Stimulated activated CD8-positive, alpha-beta memory T cell treated with anti-CD3 and anti-CD28 coated beads, Interleukin-2, amount 100 ng/mL, for 1 hour (primary cell): ENCODE measurements at places on chromosomes 3 and 15.

GRCh38 chr3:184772667-184773272 is 39.2 kb upstream of the VPS8 start:
- no peak for DNase-seq

- no peak for DNase-seq
These were observed 34.8 kb upstream of the DCUN1D1 start for GRCh38 chr3:183015185-183015584.

GRCh38 chr15:93020976-93021772 is 67.8 kb downstream of the RGMA start:
- no peak for DNase-seq

DNA sequence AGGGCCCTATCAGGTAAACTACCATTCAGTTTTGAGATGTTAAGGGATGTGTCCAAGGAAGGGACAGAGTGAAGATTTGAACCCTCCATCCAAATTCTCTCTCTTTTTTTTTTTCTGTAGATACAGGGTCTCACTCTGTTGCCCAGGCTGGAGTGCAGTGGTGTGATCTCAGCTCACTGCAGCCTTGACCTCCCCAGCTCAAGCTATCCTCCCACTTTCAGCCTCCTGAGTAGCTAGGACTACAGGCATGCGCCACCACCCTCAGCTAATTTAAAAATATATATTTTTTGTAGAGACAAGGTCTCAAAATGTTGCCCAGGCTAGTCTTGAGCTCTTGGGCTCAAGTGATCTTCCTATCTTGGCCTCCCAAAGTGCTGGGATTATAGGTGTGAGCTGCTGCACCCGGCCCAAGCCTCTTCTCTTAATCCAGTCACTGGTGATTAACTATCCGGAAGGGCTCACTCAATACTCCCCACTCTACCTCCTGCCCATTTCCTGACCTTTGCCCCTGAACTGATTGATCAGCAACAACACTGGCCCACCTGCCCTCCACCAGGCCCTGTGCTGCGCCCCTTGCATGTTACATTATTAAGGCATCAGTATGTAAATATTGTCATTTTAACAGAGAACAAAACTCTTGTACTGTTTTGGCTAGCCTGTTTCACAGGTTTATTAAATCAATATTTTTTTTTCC is 164.7 kb downstream of the CTNNB1 start:
- DNase-seq, result no peak

- no peak for DNase-seq
These were observed 7.4 kb downstream of the FAM3D start for GRCh38 chr3:58659051-58659675.

DNA sequence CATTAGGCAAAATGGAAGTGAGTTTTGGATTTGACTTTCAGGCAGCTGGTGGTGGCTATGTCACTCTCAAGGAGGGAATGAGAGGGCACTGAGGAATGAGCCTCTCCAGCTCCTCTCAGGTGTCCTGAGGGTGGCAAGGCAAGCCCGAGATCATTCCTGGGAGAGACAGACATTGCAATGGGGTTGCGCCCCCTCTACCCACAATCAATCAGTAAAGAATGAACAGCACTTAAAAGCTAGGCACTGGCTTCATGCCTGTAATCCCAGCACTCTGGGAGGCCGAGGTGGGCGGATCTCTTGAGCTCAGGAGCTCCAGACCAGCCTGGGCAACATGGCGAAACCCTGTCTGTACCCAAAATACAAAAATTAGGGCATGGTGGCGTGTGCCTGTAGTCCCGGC is 14.1 kb upstream of the SHF start:
- DNase-seq, result no peak

DNA sequence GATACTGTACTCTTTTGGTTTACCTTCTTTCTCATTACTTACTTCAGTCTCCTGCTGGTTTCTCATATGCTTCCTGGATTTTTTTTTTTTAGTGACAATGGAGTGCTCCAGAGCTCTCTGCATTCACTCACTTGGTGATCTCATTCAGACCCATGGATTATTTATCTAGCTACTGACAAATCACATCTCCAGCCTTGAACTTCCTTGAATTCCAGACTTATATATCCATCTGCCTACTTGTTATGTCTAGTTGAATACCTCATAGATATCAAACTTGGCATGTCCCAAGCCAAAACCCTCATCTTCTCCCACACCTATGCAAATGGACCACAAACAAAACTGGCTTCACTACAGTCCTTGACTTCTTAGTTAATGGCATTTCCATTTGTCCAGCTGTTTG is 234.7 kb upstream of the ZPLD1 start:
- DNase-seq, result no peak

DNA sequence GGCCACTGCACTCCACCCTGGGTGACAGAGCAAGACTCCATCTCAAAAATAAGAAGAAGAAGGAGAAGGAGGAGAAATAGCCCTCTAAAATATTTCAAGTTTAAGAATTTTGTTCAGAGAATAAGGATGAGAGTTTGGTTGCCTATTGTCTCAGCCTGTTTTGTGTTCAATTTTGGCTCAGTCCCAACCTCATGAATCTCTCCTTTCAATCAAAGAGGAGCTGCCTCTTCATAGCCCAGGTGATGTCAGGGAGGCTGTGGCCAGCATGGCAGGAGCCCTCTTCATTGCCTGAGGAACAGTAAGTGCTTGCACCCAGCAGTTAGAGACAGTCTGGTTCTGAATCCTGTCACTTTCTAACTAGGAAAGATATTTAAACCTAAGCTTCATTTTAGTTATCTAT is 55.0 kb downstream of the BDH1 start:
- DNase-seq, result no peak

- DNase-seq, result no peak
These were observed 512.3 kb downstream of the EDEM1 start for GRCh38 chr3:5699811-5700210.

DNA sequence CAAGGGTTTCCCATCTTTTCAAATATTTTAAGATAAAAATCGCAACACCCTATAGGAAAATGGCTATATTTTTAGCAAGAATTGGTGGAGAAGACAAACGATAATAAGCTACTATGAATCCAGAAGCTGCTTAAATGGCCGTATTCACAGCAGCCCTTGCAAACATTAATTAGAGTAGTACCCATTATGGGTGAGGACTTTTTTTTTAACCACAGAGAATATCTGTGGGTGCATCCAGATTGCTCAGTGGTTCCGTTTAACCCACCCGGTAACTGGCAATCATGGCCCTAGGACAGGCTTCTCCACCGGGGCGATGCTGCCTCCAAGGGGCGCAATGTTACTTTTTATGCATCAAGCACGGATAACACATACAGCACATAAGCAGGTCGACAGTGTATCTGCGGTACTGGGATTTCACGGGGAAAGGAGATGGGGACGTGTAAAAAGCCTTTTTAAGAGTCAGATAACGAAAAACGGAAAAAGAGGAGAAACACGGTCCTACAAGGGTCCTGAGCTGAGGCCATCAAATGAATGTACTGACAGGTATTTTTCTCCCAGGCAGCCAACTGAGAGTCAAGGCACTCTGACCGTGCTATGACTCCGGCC is 968 bp upstream of the TMEM266 start:
- DNase-seq, result no peak

DNA sequence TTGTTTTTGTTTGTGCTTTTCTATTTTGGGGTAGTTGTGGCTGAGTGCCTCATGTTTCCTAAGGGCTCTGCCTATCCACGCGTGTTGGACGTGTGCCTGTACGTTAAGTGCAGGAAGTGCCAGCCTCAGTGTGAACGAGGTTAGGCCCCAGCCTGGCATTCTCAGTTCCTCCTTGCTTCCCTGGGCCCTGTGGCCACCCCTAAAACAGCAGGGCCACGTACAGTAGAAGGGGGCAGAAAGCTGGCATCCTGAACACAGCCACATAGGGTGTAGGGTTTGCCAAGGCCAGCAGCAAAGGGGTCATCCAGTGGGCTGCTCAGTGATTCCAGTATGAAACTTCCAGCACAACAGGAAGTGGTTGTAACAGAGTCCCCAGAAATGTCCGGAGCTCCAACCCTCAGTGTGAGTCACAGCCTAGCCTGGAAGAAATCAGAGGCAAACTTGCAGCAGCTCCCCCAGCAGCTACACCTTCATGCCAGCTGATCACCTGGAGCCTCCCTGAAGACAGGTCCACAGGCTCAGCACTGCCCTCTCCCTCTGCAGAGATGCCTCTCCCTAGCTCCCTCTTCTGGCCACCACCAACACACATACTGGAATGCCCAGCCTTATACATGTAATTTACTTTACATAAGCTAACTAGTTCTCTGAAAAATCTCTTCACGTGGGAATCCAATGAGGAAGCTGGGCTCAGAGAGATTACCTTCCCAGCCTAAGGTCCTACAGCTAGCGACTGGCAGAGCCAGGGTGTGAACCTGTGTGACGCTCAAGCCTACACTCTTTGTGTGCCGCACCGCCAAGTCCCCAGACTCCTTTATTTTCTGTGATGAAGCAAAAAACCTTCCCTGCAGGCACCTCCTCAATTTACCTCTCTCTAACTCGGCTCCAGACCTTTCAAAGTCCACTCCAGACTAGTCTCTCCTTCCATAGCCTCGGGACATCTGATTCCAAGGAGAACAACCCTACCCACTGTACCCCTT is 26.6 kb downstream of the ILDR1 start:
- no peak for DNase-seq

GRCh38 chr3:119826711-119827608 is 45.1 kb downstream of the NR1I2 start:
- no peak for DNase-seq

DNA sequence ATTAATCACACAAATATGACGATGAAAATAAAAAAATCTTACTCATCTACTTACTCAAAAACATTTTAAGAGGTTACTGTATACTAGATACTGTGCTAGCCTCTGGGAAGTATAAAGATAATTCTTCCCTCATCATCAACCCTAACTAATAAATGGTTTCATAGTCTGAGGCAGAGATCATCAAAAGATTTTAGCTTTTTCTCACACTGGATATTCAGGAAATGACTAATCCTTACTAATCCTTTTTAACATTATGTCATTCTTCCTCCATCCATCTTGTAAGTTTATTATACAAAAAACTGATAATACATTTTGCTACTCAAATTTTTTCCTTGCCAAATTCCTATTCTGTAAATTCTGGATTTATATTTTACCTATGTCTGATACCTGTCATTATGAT is 29.7 kb downstream of the ACAD11 start:
- no peak for DNase-seq

DNA sequence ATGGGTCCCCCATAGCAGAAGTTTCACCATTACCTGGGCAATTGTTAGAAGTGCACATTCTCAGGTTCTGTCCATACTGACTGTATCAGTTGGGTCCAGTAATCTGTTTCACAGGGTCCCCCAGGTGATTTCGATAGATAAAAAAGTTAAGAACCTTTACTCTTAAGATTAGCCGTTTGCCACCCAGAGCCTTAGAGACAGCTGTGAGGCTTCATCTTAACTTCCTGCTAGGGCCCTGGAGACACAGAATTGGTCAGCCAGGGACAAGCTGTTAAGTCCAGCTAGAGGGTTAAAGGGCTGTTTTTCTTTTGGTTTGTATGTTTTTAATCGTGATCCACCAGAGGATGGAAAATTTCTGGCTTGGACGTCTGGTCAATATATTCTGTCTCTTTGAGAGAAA is 6.7 kb downstream of the FAM162A start:
- DNase-seq, result no peak

GRCh38 chr15:51366920-51367319 is 25.5 kb downstream of the GLDN start:
- DNase-seq, result no peak

GRCh38 chr3:170007031-170007663 is 30.6 kb upstream of the GPR160 start:
- peak; percentile 1 for DNase-seq

DNA sequence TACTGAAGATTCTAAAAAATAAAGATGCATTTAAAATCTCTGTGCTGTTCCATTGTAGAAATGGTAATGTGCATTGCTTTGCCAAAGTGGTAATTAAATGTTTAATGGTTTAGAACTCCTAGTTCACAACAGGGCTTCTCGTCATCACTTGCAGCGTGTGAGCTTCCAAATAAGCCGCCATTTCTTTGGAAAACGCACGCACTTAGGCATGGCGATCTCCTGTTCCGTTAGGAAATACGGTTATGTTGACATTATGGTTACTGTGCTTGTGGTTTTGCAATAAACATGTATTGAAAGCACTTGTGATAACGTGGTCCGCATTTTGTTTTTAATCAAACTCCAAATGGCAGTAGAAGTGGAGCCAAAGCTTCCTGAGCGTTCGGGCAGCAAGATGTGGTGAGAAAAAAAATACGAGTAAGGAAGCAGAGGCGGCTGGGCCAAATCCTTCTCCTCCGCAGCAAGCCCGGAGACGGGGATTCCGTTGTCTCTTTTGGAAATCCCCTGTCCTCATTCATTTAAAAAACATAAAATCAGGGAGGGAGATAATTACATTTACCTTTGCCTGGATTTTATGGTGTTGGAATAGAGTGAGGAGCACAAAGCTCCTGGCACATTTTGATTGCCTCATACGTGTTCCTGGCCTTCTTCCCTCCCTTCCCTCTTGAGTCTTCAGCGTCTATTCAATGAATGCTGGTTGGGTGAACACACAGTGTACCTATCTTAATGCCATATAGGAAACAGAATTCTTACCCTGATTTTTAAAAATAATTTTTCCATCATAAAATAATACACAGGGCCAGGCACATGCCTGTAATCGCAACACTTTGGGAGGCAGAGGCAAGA is 97.5 kb downstream of the SLC49A4 start:
- DNase-seq, result no peak

GRCh38 chr3:152671446-152672319 is 163.2 kb upstream of the P2RY1 start:
- DNase-seq, result no peak

DNA sequence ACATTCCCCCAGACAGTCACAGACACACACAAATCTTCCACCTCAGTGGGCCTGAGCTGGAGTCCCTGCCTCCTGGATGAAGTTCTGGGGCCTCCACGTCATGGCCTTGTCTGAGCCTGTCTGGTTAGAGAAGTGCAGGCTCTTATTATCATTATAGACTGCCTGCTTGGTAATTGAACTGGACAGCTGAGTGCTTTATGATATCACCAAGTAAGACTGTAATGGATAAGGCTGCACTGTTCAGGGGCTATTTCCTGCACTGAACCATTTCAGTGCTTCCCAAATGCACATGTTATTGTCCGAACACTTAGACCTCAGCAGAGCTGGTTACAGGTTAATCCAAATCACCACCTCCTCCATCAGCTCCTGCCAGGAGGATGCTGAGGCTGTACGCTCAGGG is 8.7 kb upstream of the ST6GAL1 start:
- no peak for DNase-seq

DNA sequence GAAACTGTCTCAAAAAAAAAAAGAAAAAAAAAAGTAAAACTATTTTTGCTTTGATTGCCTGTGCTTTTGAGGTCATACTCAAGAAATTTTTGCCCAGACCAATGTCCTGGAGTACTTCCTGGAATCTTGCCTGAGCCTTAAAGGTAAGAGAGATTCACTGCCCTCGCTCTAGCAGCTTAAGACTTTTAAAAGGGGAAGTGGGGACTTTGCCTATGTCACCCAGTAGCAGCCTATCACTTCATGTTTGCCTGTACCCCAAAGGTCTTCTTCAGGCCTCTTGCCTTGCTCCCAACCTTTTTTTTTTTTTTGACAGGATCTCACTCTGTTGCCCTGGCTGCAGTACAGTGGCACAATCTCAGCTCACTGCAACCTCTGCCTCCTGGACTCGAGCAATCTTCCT is 18.9 kb upstream of the GOLGB1 start:
- no peak for DNase-seq
